ENCODE measurements at places on chromosomes 2 and 18. TPM values are rescaled to one million over a fixed set of nuclear protein-coding genes. Genes with fewer than 3 reads are reported as not detected.

CLEC4F gene
- 0.72 TPM for total RNA-seq

SOX11 gene
- 0.22 TPM for total RNA-seq

INPP5D gene
- total RNA-seq, result 29.6 TPM

DNA sequence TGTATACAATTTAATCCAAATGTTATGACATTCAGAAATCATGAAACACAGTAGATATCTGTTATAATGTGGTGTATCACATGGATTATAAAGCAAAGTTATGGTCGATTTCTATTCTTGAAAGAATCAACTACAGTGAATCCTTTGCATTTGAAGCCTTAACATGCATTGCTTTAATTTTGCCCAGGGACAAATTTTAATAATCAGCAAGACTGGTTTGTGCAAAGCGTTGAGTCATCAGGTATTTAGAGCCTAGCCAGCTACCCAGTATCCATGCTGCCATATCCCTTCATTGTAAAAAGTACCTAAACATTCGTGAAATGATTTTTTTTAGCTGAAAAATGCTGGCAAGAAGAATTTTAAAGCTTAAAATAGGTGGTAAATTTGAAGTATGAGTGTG, 8.9 kb upstream of the SPDYA start:
- no peak for DNase-seq

DNA sequence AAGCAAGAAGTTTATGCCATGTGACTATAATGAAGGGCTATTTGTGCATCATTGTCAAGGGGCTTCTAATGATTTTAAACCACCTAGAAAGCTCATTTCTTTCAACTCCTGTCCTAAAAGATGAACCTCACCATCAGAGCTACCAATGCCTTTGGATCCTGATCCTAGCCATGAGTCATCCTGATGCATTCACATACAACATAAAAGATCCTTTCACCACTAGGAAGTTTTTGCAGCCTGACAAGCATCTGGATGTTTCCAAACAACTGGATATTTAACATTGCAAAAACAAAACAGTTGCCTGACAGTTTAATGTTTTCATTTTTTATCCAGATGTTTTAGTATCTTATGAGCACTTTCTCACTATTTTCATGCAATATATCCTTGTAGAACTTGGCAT, 425.3 kb downstream of the MBD2 start:
- no peak for DNase-seq

- DNase-seq, result no peak
These were observed 13.7 kb upstream of the ST3GAL5 start for GRCh38 chr2:85902496-85902895.

Data from kidney (tissue), 22 donors.